Placental epithelial cell (primary cell): ENCODE measurements at places on chromosomes 4 and X. TPM values are rescaled to one million over a fixed set of nuclear protein-coding genes. Genes with fewer than 3 reads are reported as not detected.

The FAM9B gene
- not detected in 2 replicates for total RNA-seq

The BBS7 gene
- total RNA-seq = 10.2 and 20.7 TPM in 2 replicates

The ETDB gene
- total RNA-seq = not detected in 2 replicates

The SYTL5 gene
- 0.39 and 0.43 TPM in 2 replicates for total RNA-seq

The TBC1D14 gene
- 58.1 and 66.7 TPM in 2 replicates for total RNA-seq

The PNCK gene
- 5.1 TPM in 1 of 2 replicates, not detected in the other for total RNA-seq

The CDS1 gene
- total RNA-seq = 11.8 and 22.9 TPM in 2 replicates

The SLITRK4 gene
- total RNA-seq = 0.11 TPM in 1 of 2 replicates, not detected in the other

The ERAS gene
- total RNA-seq = not detected in 2 replicates

The RIPPLY1 gene
- total RNA-seq = not detected in 2 replicates

The FAM53A gene
- total RNA-seq = 0.98 and 1.6 TPM in 2 replicates

The MGAT4D gene
- total RNA-seq = not detected in 2 replicates

The RAI2 gene
- total RNA-seq = not detected in 2 replicates

The NRK gene
- total RNA-seq = 6.1 and 20.8 TPM in 2 replicates

The FAM133A gene
- total RNA-seq = 0.79 and 0.87 TPM in 2 replicates

The DCK gene
- total RNA-seq = 9.5 and 11.0 TPM in 2 replicates

The NIPAL1 gene
- 10.6 and 10.8 TPM in 2 replicates for total RNA-seq

The CCNA2 gene
- total RNA-seq = 9.4 and 23.7 TPM in 2 replicates
